ENCODE measurements at places on chromosomes 11 and 22. TPM values are rescaled to one million over a fixed set of nuclear protein-coding genes. Genes with fewer than 3 reads are reported as not detected.

DNA sequence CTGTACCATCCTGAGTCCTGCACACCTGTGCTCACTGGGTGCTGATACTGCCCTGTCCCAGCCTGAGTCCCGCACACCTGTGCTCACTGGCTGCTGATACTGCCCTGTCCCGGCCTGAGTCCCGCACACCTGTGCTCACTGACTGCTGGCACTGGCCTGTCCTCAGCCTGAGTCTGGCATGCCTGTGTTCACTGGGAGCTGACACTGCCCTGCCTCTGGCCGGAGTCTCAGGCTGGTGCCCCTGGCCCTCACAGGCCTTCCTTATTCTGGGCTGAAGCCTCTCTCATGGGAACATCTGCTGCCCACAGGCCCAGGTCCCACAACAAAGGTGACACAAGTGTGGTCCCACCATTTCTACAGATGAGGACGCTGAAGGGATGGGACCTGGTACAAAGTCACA, 115.1 kb downstream of the MPPED1 start:
- DNase-seq = no peak
- H3K27ac ChIP-seq = no peak overlapping the region

Gene LRRC4C
- polyA plus RNA-seq = 1.1 TPM

DNA sequence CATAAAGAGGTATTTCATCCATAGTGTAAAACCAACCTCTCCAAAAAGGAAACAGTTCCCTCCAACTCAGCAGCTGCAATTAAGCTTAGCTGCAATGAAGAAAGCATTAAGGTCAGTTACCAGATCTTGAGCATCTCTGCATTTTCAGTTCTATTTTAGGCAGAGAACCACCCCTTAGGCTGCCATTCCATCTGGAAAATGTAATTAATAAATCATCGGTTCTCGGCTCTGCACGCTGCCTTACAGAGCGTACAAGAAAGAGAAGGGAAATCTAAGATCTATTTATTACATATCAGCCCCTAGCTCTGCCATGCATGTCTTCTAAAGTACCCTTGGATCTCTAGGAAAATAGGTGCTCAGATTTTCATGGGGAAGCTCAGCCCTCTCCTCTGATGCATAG, 71.5 kb downstream of the RCN1 start:
- H3K4me3 ChIP-seq = no peak overlapping the region
- H3K4me1 ChIP-seq = peaks cover 7% of the 10 kb centered on the region
- no peaks in the 10 kb centered on the region for H3K36me3 ChIP-seq
- no peaks in the 10 kb centered on the region for H3K27me3 ChIP-seq
- H3K27ac ChIP-seq = no peak overlapping the region
- DNase-seq = no peak

Gene C11orf97
- polyA plus RNA-seq = not detected

GRCh38 chr11:37026326-37026725, 428.3 kb upstream of the RAG2 start:
- H3K4me3 ChIP-seq = no peak overlapping the region
- no peaks in the 10 kb centered on the region for H3K4me1 ChIP-seq

- H3K27me3 ChIP-seq = peaks cover 20% of the 10 kb centered on the region
- peak overlapping the region; percentile 96 for H3K4me3 ChIP-seq
- H3K4me1 ChIP-seq = peaks cover 15% of the 10 kb centered on the region
- no peaks in the 10 kb centered on the region for H3K36me3 ChIP-seq
Measured at GRCh38 chr11:47187723-47188122, 1.5 kb upstream of the PACSIN3 start.

GRCh38 chr11:95166781-95167180, 64.2 kb downstream of the SESN3 start:
- peaks cover 27% of the 10 kb centered on the region for H3K4me1 ChIP-seq
- no peak for DNase-seq
- no peak overlapping the region for H3K27ac ChIP-seq

- H3K27me3 ChIP-seq = no peaks in the 10 kb centered on the region
- no peak for DNase-seq
- peak overlapping the region; percentile 67 for H3K27ac ChIP-seq
- no peaks in the 10 kb centered on the region for H3K36me3 ChIP-seq
- peak overlapping the region; percentile 26 for H3K4me3 ChIP-seq
Measured at GRCh38 chr11:4704790-4705334, 278 bp downstream of the MMP26 start.

Gene ISX
- not detected for polyA plus RNA-seq

- H3K27ac ChIP-seq = no peak overlapping the region
- no peak overlapping the region for H3K4me3 ChIP-seq
- no peak for DNase-seq
Measured at GRCh38 chr11:3860375-3860774, 4.9 kb downstream of the STIM1 start.

DNA sequence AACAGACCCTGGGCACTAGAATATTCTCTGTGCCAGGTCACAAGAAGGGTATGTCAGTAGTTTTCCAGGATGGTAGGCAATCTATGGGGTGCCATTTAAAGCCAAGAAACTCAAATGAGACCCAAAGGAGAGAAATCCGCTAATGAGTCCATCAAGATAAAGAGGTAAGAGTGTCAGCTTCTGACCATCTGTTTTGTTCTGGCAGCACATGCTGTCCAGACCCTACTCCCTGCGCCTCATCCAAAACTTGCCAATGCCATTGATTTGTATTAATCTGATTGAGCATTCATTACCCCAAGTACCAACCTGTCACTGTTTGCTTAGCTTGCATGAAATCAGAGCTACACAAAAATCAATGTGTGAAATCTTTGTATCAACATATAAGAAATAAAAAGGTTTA, 229.0 kb downstream of the BLID start:
- no peak for DNase-seq
- peaks cover 11% of the 10 kb centered on the region for H3K4me1 ChIP-seq
- H3K27me3 ChIP-seq = no peaks in the 10 kb centered on the region
- no peaks in the 10 kb centered on the region for H3K36me3 ChIP-seq
- no peak overlapping the region for H3K27ac ChIP-seq
- no peak overlapping the region for H3K4me3 ChIP-seq

- no peaks in the 10 kb centered on the region for H3K4me1 ChIP-seq
- no peak overlapping the region for H3K4me3 ChIP-seq
- DNase-seq = no peak
- H3K36me3 ChIP-seq = no peaks in the 10 kb centered on the region
Measured at GRCh38 chr22:22951035-22951434, 63.4 kb downstream of the IGLL5 start.

- no peaks in the 10 kb centered on the region for H3K4me1 ChIP-seq
- H3K27me3 ChIP-seq = no peaks in the 10 kb centered on the region
- H3K36me3 ChIP-seq = no peaks in the 10 kb centered on the region
- no peak overlapping the region for H3K4me3 ChIP-seq
- no peak for DNase-seq
Measured at GRCh38 chr11:45538939-45539338, 126.5 kb downstream of the CHST1 start.

- H3K27me3 ChIP-seq = peaks cover 11% of the 10 kb centered on the region
- no peaks in the 10 kb centered on the region for H3K36me3 ChIP-seq
- peak; percentile 71 for DNase-seq
Measured at GRCh38 chr22:50303848-50304527, 3.5 kb downstream of the PLXNB2 start.

Measured in GM23338 (cell line).